Stimulated activated naive B cell treated with anti-CD40 and anti-IgM and Interleukin-4, amounts not matched to agents 10 μg/mL and 1 μg/mL and 100 μg/mL, for 72 hours (primary cell): ENCODE measurements at places on chromosomes 4 and X.

- no peak for DNase-seq
These were observed 25.6 kb upstream of the ABCB7 start for GRCh38 chrX:75181721-75182120.

GRCh38 chr4:103026868-103027267, 7.4 kb upstream of the SLC9B1 start:
- no peak for DNase-seq

GRCh38 chrX:18415386-18415785, 10.0 kb upstream of the CDKL5 start:
- DNase-seq = no peak

GRCh38 chrX:80513625-80514024, 93.4 kb downstream of the TENT5D start:
- no peak for DNase-seq

- no peak for DNase-seq
These were observed 881.6 kb downstream of the PCDH18 start for GRCh38 chr4:136650541-136651277.

- DNase-seq = no peak
These were observed 106.9 kb downstream of the COL4A6 start for GRCh38 chrX:108331126-108331909.

GRCh38 chrX:72340041-72340440, 34.3 kb upstream of the CITED1 start:
- no peak for DNase-seq

- DNase-seq = no peak
These were observed 80.4 kb downstream of the ZFX start for GRCh38 chrX:24229976-24230375.

- DNase-seq = no peak
These were observed 215.5 kb upstream of the VEGFC start for GRCh38 chr4:177008071-177008835.

- no peak for DNase-seq
These were observed 114.0 kb downstream of the EFNB1 start for GRCh38 chrX:68942840-68943239.

DNA sequence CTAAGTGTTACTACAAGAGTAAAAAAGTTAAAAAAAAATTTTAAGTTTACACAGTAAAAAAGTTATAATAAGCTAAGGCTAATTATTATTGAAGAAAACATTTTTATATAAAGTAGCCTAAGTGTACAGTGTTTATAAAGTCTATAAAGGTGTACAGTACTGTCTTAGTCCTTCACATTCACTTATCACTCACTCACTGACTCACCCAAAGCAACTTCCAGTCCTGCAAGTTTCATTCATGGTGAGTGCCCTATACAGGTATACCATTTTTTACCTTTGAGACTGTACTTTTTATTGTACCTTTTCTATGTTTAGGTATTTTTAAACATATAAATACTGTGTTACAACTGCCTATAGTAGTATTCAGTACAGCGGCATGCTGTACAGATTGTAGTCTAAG, 74.2 kb downstream of the TMEM165 start:
- no peak for DNase-seq

GRCh38 chr4:110087070-110087708, 111.2 kb downstream of the ELOVL6 start:
- no peak for DNase-seq

DNA sequence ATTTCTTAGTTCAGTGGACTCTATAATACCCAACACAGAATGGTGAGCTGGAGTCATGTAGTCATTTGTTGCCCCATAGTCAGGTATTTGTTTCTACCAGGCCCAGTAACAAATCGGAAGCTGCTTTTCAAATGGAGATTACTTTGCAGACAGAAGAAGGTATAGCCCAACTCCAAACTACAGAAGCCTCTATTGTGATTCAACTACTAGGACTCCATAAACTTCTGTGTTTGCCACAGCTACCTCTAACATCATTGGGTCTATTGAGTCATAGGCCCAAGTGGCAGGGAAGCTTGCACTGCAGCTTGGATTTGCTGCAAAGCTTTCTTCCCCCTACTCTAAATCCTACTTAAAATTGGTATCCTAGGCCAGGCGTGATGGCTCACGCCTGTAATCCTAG, 148.8 kb upstream of the STK26 start:
- DNase-seq = no peak

- DNase-seq = no peak
These were observed 150.5 kb downstream of the ZNF330 start for GRCh38 chr4:141371206-141371605.

- DNase-seq = no peak
These were observed 13.1 kb upstream of the SULT1B1 start for GRCh38 chr4:69773484-69773883.

DNA sequence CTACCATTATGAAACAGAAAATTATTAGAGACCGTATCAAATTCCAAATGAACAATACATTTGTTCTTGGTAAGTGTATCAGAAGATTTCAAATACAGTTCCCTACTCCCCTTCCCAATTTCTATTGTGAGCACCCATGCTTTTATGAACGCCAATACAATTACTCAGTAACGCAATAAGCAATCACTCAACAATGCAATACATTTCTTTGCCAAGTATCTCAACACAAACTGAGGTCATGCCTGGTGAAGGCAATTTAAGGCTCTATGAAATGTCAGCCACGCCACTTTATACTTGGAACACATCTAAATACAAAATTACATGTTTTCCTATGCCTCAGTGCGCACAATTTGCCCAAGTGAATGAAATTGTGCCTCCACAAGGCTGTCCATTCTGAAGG, 712 bp downstream of the PNPLA4 start:
- DNase-seq = no peak

- DNase-seq = no peak
These were observed 30.8 kb upstream of the NDP start for GRCh38 chrX:44003975-44004374.
